T-cell (primary cell): ENCODE measurements at places on chromosomes 4 and X.

GRCh38 chr4:38290366-38290765 is 330.2 kb downstream of the PTTG2 start:
- DNase-seq: no peak

GRCh38 chr4:106717091-106717490 is 319.0 kb downstream of the DKK2 start:
- DNase-seq: no peak

DNA sequence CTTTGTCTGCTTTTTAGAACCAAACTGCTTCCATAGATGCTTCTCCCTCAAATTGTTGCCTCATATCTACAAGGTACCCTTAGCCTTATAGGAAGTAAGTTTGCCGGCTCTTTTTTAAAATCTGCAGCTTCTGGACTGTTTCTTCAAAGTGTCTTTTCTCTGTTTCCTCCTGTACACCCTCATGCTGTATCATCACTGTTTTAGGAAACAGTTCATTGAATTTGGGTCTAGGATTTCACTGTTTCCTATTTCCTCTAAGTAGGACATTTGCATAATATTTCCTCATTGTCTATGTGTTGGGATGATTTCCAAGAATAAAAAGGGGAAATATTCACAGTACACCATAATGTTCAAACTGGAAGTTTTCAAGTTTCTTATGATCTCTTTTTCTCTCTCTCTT is 43.0 kb downstream of the BANK1 start:
- no peak for DNase-seq

DNA sequence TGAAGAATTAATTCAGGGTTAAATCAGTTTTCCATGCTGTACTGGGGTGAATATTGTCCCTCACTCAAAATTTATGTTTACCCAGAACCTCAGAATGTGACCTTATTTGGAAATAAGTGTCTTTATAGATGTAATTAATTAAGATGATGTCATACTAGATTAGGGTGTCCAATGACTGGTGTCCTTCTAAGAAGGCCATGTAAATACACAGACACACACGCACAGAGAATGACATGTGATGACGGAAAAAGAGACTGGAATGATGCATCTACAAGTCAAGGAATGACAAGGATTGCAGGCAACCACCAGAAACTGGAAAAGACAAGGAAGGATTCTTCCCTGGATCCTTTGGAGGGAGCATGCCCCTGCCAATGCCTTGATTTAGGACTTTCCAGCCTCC is 84.6 kb upstream of the GPR34 start:
- DNase-seq: no peak

DNA sequence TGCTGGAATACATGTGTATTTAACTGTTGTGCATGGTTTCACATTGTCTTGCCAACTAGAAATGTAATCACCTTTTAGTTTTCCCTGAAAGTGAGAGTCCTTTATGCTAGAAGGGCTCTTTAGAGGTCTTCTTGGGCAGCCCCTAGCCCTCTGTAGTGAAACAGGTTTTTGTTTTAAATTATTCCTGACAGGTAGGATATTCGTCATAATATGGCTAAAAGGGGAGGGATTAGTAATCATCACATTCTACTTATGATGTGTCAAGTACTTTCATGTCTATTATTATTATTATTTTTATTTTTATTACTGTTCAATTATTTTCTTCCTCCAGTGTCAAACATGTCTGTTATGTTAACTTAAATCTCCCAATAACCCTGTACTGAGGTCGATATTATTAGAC is 35.5 kb downstream of the MSN start:
- no peak for DNase-seq

GRCh38 chrX:133335027-133335426 is 80.3 kb downstream of the GPC4 start:
- no peak for DNase-seq

DNA sequence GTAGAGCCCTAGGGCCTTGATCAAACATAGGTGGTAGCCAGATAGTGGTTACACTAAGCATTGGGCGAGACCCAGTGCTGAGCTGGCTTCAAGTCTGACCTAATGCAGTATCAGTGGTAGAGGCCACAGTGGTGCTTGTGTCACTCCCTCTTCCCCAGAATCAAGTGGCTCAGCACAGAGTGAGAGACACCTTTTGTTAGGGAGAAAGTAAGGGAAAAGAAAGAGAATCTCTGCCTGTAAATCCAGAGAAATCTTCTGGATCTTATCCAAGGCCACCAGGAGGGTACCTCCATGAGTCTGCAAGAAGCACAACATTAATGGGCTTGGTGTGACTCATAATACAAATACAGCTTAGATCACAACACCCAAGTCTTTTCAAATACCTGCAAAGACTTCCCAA is 117.7 kb upstream of the SLC6A14 start:
- DNase-seq: no peak
